ENCODE measurements at places on chromosomes 2 and 18.

GRCh38 chr2:128778843-128779242 is 460.2 kb upstream of the HS6ST1 start:
- DNase-seq = no peak

GRCh38 chr2:162125138-162125537 is 26.9 kb downstream of the GCG start:
- no peak for DNase-seq

DNA sequence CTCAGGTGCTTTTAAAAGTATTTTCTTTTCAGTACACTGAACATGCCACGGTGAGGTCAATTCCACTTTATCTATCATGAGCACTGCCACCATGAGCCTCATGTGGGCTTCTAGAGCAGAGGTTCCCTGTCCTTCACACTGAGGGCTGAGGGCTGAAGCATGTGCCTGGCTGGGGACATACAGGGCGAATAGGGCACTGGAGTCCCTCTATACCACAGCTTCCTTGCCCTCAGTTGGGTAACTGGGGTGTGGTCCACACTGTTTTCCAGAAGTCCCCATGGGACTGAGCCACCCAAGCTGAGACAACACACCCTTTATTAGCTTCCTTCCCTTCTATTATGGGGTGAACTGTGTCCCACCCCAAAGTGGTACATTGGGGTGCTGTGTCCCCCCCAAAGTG is 172.2 kb upstream of the ID2 start:
- DNase-seq = no peak

GRCh38 chr2:285531-285930 is 2.4 kb downstream of the ALKAL2 start:
- no peak for DNase-seq

DNA sequence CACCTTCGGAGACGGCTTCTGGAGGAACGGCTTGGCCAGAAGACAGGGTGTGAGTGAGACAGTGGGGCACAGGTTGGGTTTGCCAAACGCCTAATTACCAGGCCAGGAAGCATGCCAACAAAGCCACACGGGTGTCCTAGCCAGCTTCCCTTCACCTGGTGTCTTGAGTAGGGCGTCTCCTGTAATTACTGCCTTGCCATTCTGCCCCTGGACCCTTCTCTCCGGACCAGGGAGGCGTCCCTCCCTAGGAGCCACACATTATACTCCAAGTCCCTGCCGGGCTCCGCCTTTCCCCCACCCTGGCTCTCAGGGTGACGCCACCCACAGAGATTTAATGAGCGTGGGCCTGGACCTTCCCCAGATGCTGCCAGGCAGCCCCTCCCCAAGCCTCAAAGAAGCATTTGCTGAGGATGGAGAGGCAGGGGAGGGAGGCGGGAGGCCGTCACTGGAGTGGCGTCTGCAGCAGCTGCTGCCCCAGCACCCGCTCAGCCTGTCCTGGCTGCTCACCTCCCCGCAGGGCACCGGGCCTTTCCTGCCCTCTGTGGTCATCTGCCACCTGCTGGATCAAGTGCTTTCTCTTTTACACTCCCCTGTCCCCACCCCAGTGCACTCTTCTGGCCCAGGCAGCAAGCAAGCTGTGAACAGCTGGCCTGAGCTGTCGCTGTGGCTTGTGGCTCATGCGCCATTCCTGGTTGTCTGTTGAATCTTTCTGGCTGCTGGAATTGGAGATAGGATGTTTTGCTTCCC is 20.7 kb downstream of the FOSL2 start:
- DNase-seq = peak; percentile 23

DNA sequence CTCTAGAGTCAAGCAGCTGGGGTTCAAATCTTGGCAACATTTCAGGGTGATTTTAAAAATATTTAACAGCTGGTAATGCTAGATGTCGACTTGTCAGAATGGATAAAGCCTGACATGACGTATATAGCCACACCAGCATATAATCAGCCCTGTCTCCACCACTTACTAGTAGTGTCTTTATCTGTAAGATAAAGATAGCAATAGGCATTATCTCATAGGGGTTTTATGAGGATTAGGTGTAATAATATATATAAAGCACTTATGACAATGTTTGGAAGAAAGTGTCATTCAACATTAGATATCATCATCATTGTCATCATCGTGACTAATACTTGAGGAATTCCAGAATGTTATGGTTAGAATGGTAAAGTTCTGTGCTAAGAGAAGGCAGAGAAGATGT is 369.0 kb upstream of the CWC22 start:
- no peak for DNase-seq

DNA sequence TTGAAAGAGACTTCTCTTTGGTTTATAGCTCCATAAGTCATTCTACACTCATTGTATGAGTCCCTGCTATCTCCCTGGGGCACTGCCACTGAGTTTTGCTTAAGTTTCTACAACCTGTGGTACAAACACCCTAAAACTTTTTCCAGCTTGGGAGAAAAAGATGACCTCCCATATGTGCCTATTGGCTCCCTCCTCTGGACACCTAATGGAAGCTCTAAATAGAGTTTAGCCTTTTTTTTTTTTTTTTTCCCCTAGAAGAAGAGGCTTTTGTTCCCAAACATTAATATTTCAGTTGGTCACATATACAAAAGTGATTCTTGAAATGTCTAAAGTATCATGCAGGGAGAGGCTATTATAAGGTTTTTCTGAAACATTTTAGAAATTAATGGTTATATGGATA is 547.2 kb upstream of the TMEFF2 start:
- DNase-seq = no peak

GRCh38 chr2:185628985-185629384 is 109.6 kb upstream of the FSIP2 start:
- no peak for DNase-seq

GRCh38 chr2:154670083-154670482 is 28.4 kb upstream of the KCNJ3 start:
- no peak for DNase-seq

DNA sequence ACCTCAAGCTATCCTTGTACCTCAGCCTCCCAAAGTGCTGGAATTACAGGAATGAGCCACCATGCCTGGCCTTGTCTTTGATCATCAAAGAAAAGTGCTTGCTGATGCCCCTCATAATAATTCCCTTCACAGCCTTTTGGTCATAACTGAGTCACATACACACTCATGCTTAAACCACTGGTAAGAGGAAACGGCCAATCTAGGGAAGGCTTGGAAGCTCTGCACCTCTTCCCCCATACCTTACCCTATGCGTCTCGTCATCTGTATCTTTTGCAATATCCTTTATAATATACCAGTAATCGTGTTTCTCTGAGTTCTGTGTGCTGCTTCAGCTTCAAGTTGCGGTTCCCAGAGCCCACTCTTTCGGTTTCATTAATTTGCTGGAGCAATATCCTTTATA is 4.8 kb upstream of the RNF138 start:
- DNase-seq = no peak

- DNase-seq = no peak
Observed at GRCh38 chr2:172293952-172294351, 133.4 kb upstream of the ITGA6 start.

- no peak for DNase-seq
Observed at GRCh38 chr2:176098366-176099158, 1.0 kb upstream of the HOXD12 start.

DNA sequence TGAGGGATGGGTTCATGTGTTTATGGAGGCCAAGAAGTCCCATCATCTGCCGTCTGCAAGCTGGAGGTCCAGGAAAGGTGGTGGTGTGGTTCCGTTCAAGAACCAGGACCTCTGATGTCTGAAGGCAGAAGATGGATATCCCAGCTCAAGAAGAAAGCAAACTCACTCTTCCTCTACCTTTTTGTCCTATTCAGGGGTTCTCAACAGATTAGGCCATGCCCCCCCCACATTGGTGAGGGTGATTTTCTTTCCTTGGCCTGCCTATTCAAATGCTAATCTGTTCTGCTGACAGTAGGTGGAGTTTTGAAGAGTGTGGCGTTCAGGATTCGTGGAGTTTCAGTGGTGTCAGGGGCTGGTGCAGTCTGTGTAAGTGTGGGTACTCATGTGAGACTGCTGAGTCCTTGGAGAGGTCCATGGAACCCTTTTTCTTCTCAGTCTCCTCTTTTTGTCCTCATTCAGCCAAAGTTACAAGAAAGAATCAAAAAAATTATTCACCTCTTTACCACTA is 5.9 kb downstream of the MSL3B start:
- no peak for DNase-seq

- no peak for DNase-seq
Observed at GRCh38 chr18:74773171-74773624, 175.5 kb downstream of the ZNF407 start.

- DNase-seq = no peak
Observed at GRCh38 chr18:24055878-24056277, 41.3 kb downstream of the TTC39C start.

- DNase-seq = no peak
Observed at GRCh38 chr2:58731488-58731869, 490.4 kb upstream of the FANCL start.

DNA sequence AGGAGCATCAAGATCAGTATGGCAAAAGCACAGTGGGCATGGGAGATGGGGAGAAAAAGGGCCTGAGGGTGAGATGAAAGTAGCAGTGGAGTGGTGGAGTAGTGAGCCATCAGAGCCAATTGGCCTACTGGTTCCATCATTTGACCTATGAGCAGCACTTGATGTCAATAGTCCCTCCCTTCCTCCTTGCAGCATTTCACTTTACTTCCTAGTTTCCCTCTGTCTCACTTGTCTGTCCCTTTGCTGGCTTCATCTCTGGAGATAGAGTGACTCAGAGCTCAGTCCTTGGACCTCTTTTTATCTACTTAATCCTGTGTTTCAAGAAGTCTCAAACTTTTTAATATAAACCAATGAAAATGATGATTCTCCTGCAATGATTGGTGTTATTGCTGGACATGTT is 32.1 kb downstream of the FBXO48 start:
- no peak for DNase-seq

GRCh38 chr2:54602736-54603322 is 120.6 kb upstream of the EML6 start:
- DNase-seq = no peak

DNA sequence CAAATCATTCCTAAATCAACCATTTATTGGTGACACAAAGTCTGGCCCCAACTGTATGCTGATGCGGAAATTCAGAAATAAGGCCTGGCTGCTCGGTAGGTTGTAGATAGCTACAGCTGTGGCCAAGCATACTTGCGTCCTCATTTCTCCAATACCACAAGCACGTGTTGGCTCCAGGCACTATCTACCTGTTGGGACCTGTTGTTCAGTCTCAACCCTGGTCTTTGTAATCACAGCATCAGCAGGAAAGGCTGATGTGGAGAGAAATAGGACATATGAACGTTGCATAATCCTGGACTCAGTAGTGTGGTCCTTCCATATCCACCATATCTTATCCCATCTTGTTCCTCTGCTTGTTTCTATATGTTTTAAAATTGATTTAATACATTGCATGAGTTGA is 212.6 kb downstream of the PMAIP1 start:
- no peak for DNase-seq

DNA sequence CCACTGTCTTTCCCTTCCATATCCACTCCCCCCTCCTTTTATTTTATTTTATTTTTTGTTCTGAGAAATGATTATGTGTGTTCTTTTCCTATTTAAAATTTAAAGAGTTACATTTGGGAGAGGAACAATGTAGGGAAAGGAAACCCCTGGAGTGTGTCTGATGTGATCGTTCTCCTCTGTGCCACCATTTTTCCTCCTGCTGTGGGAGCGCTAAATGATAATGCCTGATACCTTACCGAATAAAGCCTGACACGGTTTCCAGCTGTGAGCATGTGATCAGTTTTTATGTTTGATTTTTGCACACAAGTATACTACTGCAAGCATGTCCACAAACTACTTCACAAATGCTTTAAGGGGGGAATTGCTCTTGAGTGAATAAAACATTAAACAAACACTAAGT is 317.8 kb upstream of the FANCL start:
- DNase-seq = no peak

DNA sequence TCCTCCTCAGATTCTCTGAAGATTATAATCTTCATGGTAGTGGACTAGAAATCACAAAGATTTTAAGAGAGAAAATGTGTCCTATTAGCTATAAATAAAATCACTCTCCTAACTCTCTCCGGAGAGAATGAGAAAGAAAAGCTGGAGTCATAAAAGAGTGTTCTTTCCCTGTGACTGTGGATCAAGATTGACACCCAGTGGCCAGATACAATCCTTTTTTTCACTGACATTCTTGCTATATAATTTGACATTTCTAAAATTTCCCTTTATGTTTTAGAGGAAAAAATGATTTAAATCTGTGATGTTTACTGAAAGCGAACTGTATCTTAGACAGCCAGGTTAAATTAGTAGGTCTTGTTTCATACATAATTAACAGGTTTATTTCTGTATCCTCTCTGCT is 35.4 kb upstream of the LRP2 start:
- no peak for DNase-seq

DNA sequence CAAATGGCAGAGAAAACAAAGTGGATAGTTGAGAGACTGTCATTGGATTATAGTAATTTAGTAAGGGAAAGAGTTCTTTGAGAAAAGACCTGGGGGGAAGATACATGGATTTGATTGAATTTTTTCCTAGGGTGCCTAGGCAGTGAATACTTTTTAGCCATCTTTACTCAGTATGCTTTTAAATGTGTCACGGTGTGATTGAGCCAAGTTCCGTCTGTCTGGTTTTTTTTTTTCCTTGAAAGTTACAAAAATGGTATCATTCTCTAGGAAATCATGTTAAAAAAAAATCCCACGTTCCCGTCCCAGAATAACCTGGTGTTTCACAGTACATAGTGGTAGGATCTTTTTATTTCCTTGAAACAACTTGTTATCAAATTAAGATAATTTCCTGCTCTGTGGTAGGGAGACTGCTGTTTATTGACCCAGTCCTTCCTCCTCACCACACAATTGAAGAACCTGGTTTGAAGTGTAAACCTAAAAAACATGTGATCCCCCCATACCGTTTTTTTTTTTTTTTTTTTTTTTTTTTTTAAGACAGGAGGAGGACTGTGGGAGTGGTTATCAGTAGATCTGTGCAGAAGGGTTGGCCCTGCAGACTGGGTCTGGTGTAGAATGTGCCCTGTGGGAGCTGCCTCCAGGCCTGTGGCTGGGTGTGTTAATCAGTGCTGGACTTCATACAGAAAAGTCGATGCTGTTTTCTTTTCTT is 55.1 kb downstream of the DGKD start:
- DNase-seq = peak; percentile 61

All from CD4-positive, alpha-beta T cell treated with Interleukin-6 for 4 hours (primary cell).